ENCODE measurements at places on chromosomes 3 and 15. TPM values are rescaled to one million over a fixed set of nuclear protein-coding genes. Genes with fewer than 3 reads are reported as not detected.

The PP2D1 gene
- total RNA-seq: not detected

The GOLGA6L9 gene
- total RNA-seq: 2.7 TPM

The SLC28A2 gene
- 0.31 TPM for total RNA-seq

GRCh38 chr15:93418566-93418965, 329.6 kb upstream of the RGMA start:
- no peaks in the 10 kb centered on the region for H3K27me3 ChIP-seq
- H3K27ac ChIP-seq: no peak overlapping the region
- DNase-seq: no peak
- H3K4me3 ChIP-seq: no peak overlapping the region

The CYP11A1 gene
- 32.3 TPM for total RNA-seq

GRCh38 chr15:62046078-62046743, 14.0 kb downstream of the VPS13C start:
- H3K27me3 ChIP-seq: no peaks in the 10 kb centered on the region
- no peak overlapping the region for H3K27ac ChIP-seq
- H3K4me1 ChIP-seq: no peaks in the 10 kb centered on the region
- DNase-seq: no peak
- no peak overlapping the region for H3K4me3 ChIP-seq

GRCh38 chr3:74722211-74722610, 107.8 kb upstream of the CNTN3 start:
- no peak for DNase-seq
- no peak overlapping the region for H3K4me3 ChIP-seq
- H3K36me3 ChIP-seq: no peaks in the 10 kb centered on the region
- H3K27ac ChIP-seq: no peak overlapping the region
- H3K27me3 ChIP-seq: no peaks in the 10 kb centered on the region
